AG08395 (cell line): ENCODE measurements at places on chromosomes 11 and 22.

DNA sequence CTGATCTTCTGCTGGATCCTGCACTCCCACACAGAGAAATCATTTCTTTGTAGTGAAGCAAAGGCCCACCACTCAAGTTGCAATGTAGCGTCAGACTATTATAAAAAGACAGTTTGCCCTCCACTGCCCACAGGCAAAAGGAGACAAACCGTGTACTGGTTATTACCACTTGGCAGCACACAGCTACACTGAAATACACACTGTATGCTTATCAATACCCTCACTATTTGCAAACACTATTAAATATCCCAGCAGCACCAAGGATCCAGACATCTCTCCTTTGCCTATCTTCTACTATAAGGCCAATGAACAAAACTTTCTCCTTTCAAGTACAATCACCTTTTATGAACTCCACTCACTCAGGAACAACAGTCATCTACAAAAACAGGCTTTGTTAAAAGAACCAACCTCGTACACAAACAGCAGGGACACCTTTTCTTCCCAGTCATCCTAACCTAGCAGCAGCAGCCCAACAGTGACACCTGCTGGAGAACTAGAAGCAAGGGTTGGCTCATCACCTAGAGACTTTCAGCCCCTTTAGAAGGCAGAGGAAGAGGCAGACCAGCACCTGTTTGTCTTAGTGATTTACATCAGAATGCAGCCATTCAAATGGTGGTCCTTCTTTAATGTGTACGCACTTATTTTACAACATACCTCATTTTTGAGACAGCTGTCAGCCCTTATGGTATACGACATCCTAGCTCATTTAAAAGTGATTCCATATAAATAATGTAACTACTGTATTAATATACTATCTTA, 56.1 kb downstream of the AMBRA1 start:
- peak; percentile 81 for DNase-seq

- DNase-seq: no peak
These were observed 86.8 kb upstream of the OR4B1 start for GRCh38 chr11:48129697-48130395.

- DNase-seq: no peak
These were observed 11.3 kb downstream of the LGALS12 start for GRCh38 chr11:63517156-63517555.

- DNase-seq: no peak
These were observed 32.3 kb downstream of the WEE1 start for GRCh38 chr11:9605742-9606141.

DNA sequence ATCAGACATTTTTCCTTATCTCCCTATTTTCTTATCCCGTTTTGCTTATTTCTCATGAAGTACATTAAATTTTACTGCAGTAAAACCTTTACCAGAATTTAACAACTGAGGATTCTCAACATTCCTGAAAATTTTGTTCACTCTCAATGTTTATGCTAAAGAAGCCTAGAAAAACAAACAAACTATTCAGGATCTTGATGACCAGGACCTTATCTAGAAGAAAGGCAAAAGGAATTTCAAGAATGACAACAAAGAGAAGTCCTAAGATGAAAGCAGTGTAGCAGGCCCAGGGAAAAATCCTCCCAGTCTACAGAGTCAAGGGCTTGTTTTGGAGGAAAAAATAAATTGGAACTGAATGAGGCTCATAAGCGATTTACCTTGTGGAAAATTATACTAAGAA, 283.3 kb upstream of the ARHGAP42 start:
- no peak for DNase-seq

DNA sequence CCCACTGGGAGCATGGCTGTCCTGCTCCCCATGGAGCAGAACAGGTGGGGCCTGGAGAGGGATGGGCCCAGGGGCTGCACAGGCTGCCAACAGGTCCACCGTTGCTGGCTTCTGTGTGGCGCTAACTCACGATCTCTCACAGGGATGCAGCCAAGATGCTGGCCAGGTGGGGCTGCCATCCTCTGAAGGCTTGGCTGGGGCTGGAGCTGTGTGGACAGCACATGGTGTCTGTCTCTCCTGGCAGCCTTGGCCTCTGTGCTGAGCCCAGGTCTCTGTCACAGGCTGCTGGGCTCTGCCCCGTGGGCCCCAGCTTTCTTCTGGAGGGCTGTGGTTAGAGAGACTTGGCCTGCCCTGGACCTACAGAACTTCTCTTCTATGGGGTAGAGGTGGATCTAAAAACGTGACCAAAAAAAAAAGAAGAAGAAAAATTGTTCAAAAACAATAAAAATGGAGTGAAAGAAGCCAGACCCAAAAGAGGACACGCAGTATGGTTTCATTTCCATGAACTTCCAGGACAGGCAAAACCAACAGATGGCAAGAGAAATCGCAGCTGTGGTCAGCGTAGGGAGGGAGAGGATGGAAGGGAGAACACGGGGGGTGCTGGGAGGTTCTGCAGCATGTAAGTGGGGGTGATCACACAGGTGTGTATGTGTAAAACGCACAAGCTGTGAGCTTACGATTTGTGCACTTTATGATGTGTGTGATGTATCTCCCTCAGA, 12.2 kb downstream of the PARVG start:
- no peak for DNase-seq

DNA sequence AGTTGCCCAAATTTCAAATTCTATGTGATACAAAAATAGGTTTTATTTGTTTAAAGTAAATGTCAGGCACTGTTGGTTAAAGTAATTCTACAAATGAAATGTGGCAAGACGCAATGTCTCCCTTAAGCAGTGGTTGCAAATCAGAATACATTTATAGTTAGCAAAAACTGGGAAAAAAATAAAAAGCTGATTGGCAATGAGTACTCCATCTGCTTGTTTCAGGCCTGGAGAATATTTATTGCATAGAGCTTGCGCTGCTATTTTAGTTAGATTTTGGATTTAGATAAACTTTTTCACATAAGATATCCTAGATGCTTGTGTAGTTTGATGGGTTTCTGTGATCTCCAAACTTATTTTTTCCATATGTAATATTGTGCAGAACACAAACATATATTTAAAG, 224.0 kb upstream of the MPPED2 start:
- DNase-seq: no peak

GRCh38 chr11:62444236-62444833, 25.5 kb downstream of the SCGB1A1 start:
- peak; percentile 97 for DNase-seq

- DNase-seq: no peak
These were observed 10.1 kb downstream of the PKNOX2 start for GRCh38 chr11:125174686-125175085.
